ENCODE measurements at places on chromosomes 12 and 14.

- no peak for DNase-seq
These were observed 11.3 kb downstream of the TSFM start for GRCh38 chr12:57793920-57794319.

GRCh38 chr14:73878436-73878835, 8.2 kb upstream of the ZNF410 start:
- no peak for DNase-seq

GRCh38 chr12:127035011-127035879, 1231.7 kb upstream of the TMEM132C start:
- no peak for DNase-seq

- DNase-seq = no peak
These were observed 56.1 kb upstream of the DYRK2 start for GRCh38 chr12:67592228-67593011.

- peak; percentile 5 for DNase-seq
These were observed 24.3 kb upstream of the HSPB8 start for GRCh38 chr12:119154435-119154818.

GRCh38 chr12:49161092-49161795, 27.6 kb downstream of the TUBA1A start:
- DNase-seq = no peak

- DNase-seq = no peak
These were observed 26.2 kb upstream of the DYNC1H1 start for GRCh38 chr14:101937926-101938767.

DNA sequence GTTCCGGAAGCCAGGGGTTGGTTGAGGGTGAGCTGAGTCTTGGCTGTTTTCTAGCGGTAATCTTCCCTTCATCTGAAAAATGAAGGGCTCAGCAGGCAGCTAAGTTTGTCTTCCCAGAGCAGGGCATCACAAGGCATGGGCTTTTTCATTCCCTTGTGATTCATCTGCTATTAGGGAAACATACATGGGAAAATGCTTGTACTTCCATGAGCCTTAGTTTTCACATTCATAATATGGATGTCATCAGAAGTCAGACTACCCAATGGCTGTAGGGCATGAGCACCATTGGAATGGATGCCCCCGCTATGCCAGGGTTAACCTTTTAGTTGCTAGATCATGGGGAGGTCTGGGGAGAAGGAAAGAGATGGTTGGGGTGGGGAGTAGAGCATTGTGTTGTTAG, 18.7 kb downstream of the HELB start:
- DNase-seq = no peak

DNA sequence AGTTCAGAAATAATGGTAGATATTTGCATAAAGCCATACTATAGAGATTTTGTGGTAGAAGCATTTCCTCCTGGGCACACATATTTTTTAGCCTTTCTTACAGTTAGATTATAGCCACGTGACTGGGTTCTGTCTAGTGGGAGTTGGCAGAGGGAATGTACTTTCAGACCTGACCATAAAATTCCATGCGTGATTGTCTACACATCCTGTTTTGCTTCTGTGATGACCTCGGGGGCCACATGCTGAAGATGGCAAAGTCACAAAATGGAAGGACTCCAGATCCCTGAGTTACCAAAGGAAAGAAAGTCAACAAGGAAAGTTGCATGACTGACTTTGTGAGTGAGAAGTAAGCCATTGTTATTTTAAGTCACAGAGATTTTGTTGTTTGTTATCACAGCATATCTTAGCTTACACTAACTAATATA, 14.6 kb upstream of the MIA2 start:
- no peak for DNase-seq

GRCh38 chr12:89529738-89530137, 3.9 kb upstream of the POC1B start:
- DNase-seq = no peak

- DNase-seq = peak; percentile 38
These were observed 6.9 kb downstream of the FBXO34 start for GRCh38 chr14:55277972-55278740.

GRCh38 chr14:99333841-99334635, 62.0 kb upstream of the BCL11B start:
- DNase-seq = no peak

DNA sequence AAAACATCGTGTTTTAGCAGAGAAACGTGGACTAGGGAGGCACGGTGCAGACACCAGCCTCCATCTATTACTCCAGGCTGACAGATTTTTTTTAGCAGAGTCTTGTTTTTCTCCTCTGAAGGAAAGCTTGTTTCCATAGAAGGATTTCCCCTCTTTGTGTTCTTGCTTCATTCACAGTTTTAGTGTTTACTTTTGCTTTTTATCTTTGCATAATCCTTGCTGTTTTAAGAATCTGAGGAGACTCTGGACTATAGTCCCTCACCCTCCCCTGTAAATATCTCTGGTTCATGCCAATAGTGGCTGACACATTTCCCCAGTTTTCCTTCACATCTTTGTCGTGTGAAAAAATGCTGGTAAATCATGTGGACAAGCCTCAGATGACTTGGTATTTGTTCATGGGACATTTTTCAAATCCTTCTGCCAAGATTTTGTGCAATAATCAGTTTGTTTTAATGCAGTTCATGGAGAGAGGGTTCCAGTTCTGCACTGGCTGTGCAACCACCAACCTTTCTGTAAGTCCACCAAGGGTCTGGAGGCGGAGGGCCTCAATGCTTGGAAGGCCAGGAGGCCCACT, 39.9 kb upstream of the TMCC3 start:
- no peak for DNase-seq

DNA sequence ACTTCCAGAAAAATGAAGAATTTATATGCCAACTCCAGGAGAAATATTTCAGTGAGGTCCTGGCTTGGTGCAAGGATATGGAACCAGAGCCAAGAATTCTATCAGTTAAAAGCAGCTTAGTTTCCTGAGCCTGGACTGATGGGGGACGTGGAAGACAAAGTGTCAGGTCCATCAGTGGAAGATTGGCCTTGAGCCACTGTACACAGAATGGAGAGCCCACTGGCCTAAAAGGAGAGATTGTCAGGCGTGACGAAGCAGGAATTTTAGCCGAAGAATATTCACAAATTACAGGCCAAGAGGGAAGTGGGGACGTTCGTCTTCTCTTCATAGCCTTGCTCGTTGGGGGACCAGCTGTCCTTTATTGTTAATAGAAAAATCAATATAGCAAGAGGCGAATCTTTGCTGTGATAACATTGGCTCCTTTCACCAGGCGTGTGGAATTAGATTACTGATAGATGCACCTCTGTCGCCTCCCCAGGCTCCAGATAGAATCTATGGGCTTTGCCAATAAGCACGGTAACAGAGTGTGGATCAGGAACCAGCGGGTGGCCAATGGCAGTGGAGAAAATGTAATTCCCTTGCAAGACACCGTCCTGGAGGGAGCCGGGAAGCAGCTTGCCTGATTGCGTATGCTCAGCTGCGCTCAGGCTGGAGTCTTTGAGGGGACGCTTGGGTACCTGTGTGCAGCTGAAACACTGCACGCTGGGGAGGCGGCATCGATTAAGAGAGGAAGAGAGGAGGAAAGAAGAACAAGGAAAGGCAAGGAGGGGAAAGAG, 56.4 kb downstream of the TMEM132C start:
- no peak for DNase-seq

- DNase-seq = no peak
These were observed 14.9 kb downstream of the VRK1 start for GRCh38 chr14:96811985-96812667.

GRCh38 chr12:62684570-62685295, 218.1 kb downstream of the MON2 start:
- DNase-seq = no peak

GRCh38 chr12:111216387-111217159, 152.3 kb downstream of the PHETA1 start:
- no peak for DNase-seq

DNA sequence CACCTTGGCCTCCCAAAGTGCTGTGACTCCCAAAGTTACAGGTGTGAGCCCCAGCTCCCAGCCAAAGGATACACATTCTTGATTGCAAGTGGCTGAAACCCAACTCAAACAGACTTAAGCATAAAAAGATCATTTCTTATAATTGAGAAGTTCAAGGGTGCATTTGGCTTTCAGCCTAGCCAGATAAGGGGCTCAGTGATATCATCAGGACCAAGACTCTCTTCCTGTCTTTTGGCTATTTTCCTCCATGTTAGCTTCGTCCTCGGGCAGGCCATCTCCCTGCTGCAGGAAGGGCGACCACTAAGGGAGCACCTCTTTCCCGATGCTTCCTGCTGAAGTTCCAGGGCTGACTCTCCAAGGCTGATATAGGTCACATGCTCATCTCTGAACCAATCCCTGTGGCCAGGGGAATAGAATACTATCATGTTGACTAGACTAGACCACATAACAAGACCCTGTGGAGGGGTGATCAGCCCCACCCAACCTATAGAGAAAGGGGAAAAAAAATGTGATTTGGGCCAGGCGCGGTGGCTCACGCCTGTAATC, 9.8 kb upstream of the KRT8 start:
- DNase-seq = no peak

DNA sequence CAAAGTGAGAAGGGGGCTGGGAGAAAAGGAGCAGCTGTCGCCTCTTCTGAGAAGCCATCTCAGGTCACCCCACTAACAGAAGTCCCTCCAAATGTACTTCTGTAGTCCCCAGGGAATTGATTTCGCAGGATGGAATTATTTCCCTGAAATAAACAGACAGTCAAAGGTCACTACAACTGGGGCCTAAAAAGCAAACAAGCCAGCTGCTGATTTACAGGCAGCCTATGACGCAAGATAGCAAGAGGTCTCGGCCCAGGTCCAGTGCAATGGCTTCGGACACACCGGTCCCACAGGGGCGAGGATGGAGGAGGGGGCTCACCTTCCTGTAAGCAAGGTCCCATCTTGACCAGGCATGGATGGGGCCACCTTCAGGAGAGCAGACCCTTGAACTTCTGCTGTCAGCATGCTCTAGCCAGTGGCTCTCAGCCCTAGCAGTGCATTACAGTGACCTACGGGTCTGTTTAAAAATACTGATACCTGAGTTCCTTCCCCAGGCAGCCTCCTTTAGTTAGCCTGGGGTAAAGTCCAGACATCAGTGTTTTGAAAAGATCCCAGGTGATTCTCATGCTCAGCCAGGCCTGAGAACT, 18.1 kb downstream of the NUAK1 start:
- no peak for DNase-seq

GRCh38 chr12:591167-592023, 71.8 kb downstream of the NINJ2 start:
- DNase-seq = no peak

DNA sequence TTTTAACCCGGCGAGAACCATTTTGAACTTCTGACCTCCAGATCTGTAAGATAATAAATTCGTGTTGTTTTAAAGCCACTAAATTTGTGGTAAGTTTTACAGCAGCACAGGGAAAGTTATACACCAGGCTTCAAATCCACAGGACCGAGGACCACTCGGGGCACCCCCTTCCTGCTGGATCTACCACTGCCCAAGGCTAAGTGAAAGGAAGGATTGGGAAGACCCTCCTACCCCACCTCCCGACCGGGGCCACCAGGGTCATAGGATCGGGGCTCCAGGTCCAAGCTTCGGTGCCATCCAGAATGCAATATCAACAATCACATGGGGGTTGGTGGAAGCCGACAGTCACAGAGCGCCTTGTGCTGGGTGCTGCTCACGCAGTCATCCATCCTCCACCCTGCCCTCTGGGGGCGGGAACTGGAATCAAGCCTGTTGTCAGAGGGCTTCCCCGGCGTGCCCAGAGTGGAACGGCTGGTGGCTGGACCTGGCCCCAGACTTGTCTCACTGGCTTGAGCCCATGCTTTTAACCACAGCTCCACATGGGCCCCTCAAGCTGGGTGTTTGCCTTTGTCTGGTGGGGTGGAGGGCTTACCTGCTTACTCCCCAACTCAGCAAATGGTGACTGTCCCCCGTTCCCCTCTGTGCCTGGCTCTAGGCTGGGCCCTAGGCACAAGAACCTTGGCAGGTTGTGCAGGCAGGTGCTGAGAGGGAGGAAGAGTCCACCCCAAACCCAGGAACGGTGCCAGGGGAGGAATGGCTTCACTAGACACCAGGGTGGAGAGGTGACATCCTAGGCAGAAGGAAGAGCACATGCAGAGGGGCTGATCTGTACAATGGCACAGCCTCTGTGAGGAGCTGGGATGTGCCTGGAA, 180.3 kb upstream of the RTL1 start:
- DNase-seq = no peak

DNA sequence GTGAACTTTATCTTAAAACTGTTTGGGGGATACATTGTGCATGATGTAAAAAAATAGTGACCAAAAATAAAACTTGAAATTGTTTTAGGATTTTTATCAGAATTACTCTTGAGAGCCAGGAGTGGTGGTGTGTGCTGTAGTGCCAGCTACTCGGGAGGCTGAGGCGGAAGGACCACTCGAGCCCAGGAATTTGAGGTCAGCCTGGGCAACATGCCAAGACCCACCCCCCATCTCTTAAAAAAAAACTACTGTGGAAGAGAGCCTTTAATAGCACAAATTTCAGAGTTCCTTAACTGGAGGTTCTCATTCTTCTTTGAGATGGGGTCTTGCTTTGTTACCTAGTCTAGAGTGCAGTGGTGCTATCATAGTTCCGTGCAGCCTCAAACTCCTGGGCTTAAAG, 21.5 kb downstream of the CPSF2 start:
- DNase-seq = no peak

- no peak for DNase-seq
These were observed 23.6 kb downstream of the PGAM5 start for GRCh38 chr12:132734206-132734605.

- no peak for DNase-seq
These were observed 152.3 kb upstream of the OTX2 start for GRCh38 chr14:56962444-56963080.

GRCh38 chr12:117046011-117046369, 53.2 kb downstream of the TESC start:
- DNase-seq = no peak

DNA sequence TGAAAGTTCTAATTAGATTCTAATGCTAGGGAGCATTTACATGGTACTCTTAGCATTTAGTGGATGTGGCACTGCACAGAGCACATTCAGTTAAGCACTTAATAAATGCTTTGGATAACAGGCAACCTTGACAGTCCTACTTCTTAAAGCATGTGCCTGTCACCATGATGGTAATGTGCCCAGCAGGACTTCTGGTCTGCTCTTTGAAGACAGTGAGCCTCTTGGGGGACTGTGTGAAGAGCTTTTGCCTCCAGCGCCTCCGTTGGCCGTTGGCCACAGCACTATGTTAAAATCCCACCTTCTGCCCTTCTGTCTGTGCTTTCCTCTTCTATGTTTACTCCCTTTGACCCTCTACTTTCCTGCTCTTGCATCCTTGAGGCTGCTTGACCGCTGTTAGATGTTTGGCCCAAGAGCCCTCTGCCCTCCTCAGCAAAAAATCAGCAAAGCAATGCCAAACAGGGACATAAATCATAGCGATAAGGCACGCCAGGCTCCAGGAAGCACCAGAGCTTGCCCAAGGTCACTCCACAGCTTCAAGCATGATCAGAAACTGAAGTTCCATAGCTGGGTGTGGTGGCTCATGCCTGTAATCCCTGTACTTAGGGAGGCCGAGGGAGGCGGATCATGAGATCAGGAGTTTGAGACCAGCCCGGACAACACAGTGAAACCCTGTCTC, 8.3 kb downstream of the CDKL1 start:
- no peak for DNase-seq

Data from activated CD8-positive, alpha-beta T cell treated with anti-CD3 and anti-CD28 coated beads for 36 hours (primary cell).